ENCODE measurements at places on chromosomes 6 and 20. TPM values are rescaled to one million over a fixed set of nuclear protein-coding genes. Genes with fewer than 3 reads are reported as not detected.

The C20orf141 gene
- not detected for total RNA-seq

The STX11 gene
- 0.06 TPM for total RNA-seq

The ZSWIM1 gene
- 16.6 TPM for total RNA-seq

The SLPI gene
- total RNA-seq = not detected

The ZNF217 gene
- total RNA-seq = 84.4 TPM

The FOXS1 gene
- total RNA-seq = 0.53 TPM

The DNAAF9 gene
- 14.1 TPM for total RNA-seq

The RHAG gene
- total RNA-seq = not detected

The C20orf204 gene
- total RNA-seq = 0.04 TPM

The ARMC2 gene
- 3.7 TPM for total RNA-seq

The SLC17A3 gene
- total RNA-seq = not detected

The OOEP gene
- total RNA-seq = not detected

The GPSM3 gene
- 4.5 TPM for total RNA-seq

All from neural progenitor cell (in vitro differentiated cells).